Hair follicle dermal papilla cell (primary cell): ENCODE measurements at places on chromosomes 11 and 22. TPM values are rescaled to one million over a fixed set of nuclear protein-coding genes. Genes with fewer than 3 reads are reported as not detected.

MPST gene
- total RNA-seq: 69.0 and 72.3 TPM in 2 replicates

DUSP8 gene
- total RNA-seq: 0.16 TPM in 1 of 2 replicates, not detected in the other

CALCA gene
- 0.16 TPM in 1 of 2 replicates, not detected in the other for total RNA-seq

CCDC73 gene
- not detected in 2 replicates for total RNA-seq

MPPED2 gene
- not detected in 2 replicates for total RNA-seq

APOBEC3H gene
- total RNA-seq: not detected in 2 replicates

OR52E2 gene
- total RNA-seq: not detected in 2 replicates

CHST1 gene
- total RNA-seq: 0.73 and 1.8 TPM in 2 replicates

NNMT gene
- 713 and 732 TPM in 2 replicates for total RNA-seq

SLC1A2 gene
- 6.0 and 8.6 TPM in 2 replicates for total RNA-seq

NAGA gene
- total RNA-seq: 71.3 and 76.3 TPM in 2 replicates
